ENCODE measurements at places on chromosomes 11 and 22.

- DNase-seq: no peak
Observed at GRCh38 chr11:11148104-11148509, 204.9 kb downstream of the CSNK2A3 start.

- no peak for DNase-seq
Observed at GRCh38 chr11:89327885-89328284, 150.2 kb downstream of the TYR start.

- DNase-seq: no peak
Observed at GRCh38 chr22:46910624-46911023, 148.2 kb downstream of the TBC1D22A start.

GRCh38 chr11:26231252-26231661 is 100.7 kb upstream of the ANO3 start:
- peak; percentile 89 for DNase-seq

- DNase-seq: peak; percentile 57
Observed at GRCh38 chr11:33500861-33501479, 199.7 kb downstream of the C11orf91 start.

- DNase-seq: no peak
Observed at GRCh38 chr11:124079631-124080326, 35.5 kb upstream of the VWA5A start.

GRCh38 chr22:40199223-40199622 is 21.5 kb downstream of the TNRC6B start:
- DNase-seq: no peak

DNA sequence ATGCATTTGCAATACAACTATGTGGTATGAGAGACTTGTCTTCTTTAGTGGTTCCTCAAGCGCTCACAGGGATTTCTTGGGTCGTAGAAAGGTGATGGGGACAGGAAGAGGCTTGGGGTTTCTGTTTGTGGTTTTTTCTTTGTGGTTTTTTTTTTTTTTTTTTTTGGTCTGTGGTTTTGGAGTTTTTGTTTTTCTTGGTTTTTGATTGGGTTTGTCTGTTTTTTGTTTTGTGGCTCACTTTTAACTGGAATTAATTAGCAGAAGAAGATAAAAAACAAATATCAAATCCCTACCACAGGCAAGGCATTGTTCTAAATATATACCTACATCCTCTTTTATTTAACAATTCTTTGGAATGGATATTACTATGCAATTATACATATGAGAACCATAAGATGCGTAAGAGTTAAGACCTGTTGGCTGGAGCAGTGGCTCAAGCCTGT is 5.5 kb downstream of the TTC28 start:
- peak; percentile 23 for DNase-seq

DNA sequence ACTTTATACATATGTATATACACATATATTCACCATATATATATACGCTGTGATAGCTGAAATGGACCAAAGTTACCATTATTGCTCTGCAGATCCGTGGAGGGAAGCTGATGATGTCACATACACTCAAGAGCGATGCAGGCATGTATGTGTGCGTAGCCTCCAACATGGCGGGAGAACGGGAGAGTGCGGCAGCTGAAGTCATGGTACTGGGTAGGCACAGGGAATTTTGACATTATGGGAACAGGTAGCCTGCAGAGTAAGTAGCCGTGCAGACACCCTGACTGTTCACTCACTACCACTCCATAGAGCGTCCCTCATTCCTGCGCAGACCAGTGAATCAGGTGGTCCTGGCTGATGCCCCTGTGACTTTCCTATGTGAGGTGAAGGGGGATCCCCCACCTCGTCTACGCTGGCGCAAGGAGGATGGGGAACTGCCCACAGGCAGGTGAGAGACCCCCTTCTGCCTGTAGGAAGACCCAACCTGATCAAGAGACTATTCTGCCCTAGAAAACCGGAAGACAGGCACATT is 4.7 kb downstream of the ROBO3 start:
- no peak for DNase-seq

- DNase-seq: no peak
Observed at GRCh38 chr11:26904132-26904531, 89.8 kb upstream of the FIBIN start.

DNA sequence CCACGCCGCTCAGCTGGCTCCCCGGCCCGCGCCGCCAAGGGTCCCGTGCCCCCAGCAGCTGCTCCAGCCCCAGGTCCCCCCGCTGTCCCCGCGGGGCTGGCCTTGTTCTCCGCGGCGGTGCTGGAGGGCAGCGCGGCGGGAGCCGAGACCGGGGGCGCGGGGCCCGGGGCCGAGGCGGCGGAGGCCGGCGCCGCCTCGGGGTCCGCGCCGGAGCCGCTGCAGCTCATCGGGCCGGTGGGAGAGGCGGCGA is 128 bp downstream of the TAF10 start:
- no peak for DNase-seq

GRCh38 chr11:17558025-17558780 is 11.1 kb downstream of the OTOG start:
- no peak for DNase-seq

GRCh38 chr11:87819151-87819550 is 356.1 kb downstream of the RAB38 start:
- no peak for DNase-seq

DNA sequence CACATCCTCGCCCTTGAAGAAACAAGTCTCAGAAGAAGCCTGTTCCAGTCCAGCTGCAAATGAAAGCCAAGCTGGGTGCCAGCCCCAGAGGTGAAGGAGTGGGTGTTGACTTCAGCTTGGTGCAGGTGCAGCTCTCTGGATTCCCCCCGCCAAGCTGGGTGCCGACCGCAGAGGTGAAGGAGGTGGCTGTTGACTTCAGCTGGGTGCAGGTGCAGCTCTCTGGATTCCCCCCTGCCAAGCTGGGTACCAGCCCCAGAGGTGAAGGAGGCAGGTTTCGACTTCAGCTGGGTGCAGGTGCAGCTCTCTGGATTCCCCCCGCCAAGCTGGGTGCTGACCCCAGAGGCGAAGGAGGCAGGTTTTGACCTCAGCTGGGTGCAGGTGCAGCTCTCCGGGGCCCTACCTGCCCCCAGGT is 1234.0 kb downstream of the TBC1D22A start:
- no peak for DNase-seq
